ENCODE measurements at places on chromosomes 7 and 10. TPM values are rescaled to one million over a fixed set of nuclear protein-coding genes. Genes with fewer than 3 reads are reported as not detected.

- no peak for DNase-seq
- H3K4me3 ChIP-seq = no peak overlapping the region
- H3K36me3 ChIP-seq = no peaks in the 10 kb centered on the region
- H3K27me3 ChIP-seq = peaks cover 2% of the 10 kb centered on the region
- H3K27ac ChIP-seq = no peak overlapping the region
- no peaks in the 10 kb centered on the region for H3K4me1 ChIP-seq
These were observed 14.5 kb downstream of the GPR146 start for GRCh38 chr7:1058821-1059199.

GRCh38 chr10:50607356-50607925, 16.3 kb downstream of the SGMS1 start:
- no peak for DNase-seq
- H3K4me1 ChIP-seq = peaks cover 49% of the 10 kb centered on the region
- no peaks in the 10 kb centered on the region for H3K36me3 ChIP-seq
- no peak overlapping the region for H3K4me3 ChIP-seq
- no peak overlapping the region for H3K27ac ChIP-seq
- peaks cover 3% of the 10 kb centered on the region for H3K27me3 ChIP-seq

GRCh38 chr10:71916827-71917226, 47.4 kb upstream of the CHST3 start:
- no peak overlapping the region for H3K27ac ChIP-seq
- H3K4me1 ChIP-seq = peaks cover 25% of the 10 kb centered on the region
- no peak for DNase-seq
- no peak overlapping the region for H3K4me3 ChIP-seq

The AKR1C8 gene
- total RNA-seq = not detected

GRCh38 chr10:6770846-6771245, 190.8 kb upstream of the PRKCQ start:
- H3K27ac ChIP-seq = peak overlapping the region; percentile 46
- no peaks in the 10 kb centered on the region for H3K27me3 ChIP-seq
- no peaks in the 10 kb centered on the region for H3K36me3 ChIP-seq
- peak overlapping the region; percentile 45 for H3K4me3 ChIP-seq
- DNase-seq = no peak
- peaks cover 12% of the 10 kb centered on the region for H3K4me1 ChIP-seq

- no peaks in the 10 kb centered on the region for H3K36me3 ChIP-seq
- no peak for DNase-seq
- no peaks in the 10 kb centered on the region for H3K27me3 ChIP-seq
These were observed 70.8 kb upstream of the TEX47 start for GRCh38 chr7:88866265-88866863.

GRCh38 chr7:63900394-63901203, 98.0 kb upstream of the ZNF722 start:
- DNase-seq = no peak
- no peaks in the 10 kb centered on the region for H3K4me1 ChIP-seq
- no peaks in the 10 kb centered on the region for H3K27me3 ChIP-seq
- H3K4me3 ChIP-seq = no peak overlapping the region

The JCAD gene
- total RNA-seq = 46.9 TPM

The GDF2 gene
- not detected for total RNA-seq

The RPP38 gene
- 16.8 TPM for total RNA-seq

DNA sequence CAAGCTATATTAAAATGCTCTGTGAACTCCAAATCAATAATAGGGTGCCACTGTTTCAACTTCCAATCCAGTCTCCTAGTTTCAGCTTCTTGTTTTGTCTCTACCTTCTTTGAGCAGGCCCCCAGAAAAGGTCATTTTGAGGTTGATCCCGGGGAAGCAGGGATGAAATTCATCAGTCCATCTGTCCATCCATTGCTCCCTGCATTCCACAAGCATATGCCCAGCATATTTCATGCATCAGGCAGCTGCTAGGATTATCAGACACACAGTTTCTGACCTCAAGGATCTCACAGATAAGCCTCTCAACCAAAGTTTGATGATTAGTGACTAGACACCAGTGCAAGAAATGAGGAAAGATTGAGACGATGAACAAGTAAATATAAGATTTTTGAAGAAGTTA, 186.6 kb upstream of the PDE1C start:
- H3K4me3 ChIP-seq = no peak overlapping the region
- H3K36me3 ChIP-seq = no peaks in the 10 kb centered on the region
- no peak for DNase-seq
- H3K4me1 ChIP-seq = no peaks in the 10 kb centered on the region
- H3K27me3 ChIP-seq = no peaks in the 10 kb centered on the region
- H3K27ac ChIP-seq = no peak overlapping the region

The KEL gene
- total RNA-seq = not detected

The UCMA gene
- total RNA-seq = not detected

- no peaks in the 10 kb centered on the region for H3K36me3 ChIP-seq
- no peak overlapping the region for H3K27ac ChIP-seq
- H3K27me3 ChIP-seq = no peaks in the 10 kb centered on the region
- H3K4me3 ChIP-seq = no peak overlapping the region
- peak; percentile 32 for DNase-seq
These were observed 664.8 kb upstream of the SEMA3D start for GRCh38 chr7:85851571-85852193.

- no peak overlapping the region for H3K27ac ChIP-seq
- no peaks in the 10 kb centered on the region for H3K36me3 ChIP-seq
- peaks cover 12% of the 10 kb centered on the region for H3K27me3 ChIP-seq
- H3K4me1 ChIP-seq = no peaks in the 10 kb centered on the region
- no peak overlapping the region for H3K4me3 ChIP-seq
These were observed 38.7 kb upstream of the TRIL start for GRCh38 chr7:28996836-28997235.

The HKDC1 gene
- total RNA-seq = 0.54 TPM
